ENCODE measurements at places on chromosomes 5 and 9. TPM values are rescaled to one million over a fixed set of nuclear protein-coding genes. Genes with fewer than 3 reads are reported as not detected.

Gene MEIKIN
- total RNA-seq = not detected

Gene BTNL9
- total RNA-seq = under 0.01 TPM

- DNase-seq = no peak
Measured at GRCh38 chr5:141632650-141633049, 4.0 kb downstream of the HDAC3 start.

- DNase-seq = no peak
Measured at GRCh38 chr9:98927724-98928123, 16.0 kb upstream of the COL15A1 start.

DNA sequence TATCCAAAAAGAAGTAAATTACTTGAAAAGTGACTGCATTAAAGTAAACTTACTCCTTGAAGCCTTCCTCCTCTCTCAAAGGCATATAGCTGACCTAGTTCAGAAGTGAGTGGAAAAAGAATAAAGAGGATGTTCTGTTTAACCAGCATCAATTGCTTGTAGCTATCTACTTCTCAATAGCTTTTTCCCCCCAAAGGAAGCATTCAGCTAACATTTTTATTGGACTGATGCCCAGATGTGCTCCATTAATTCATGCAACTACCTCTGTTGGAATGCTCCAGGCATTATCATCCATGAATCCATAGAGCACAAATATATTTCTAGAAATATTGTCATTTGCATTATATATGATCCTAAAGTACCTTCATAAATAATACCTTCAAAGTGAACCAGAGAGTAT, 132.8 kb downstream of the RASEF start:
- no peak for DNase-seq

GRCh38 chr5:23994581-23995370, 487.4 kb downstream of the PRDM9 start:
- no peak for DNase-seq

DNA sequence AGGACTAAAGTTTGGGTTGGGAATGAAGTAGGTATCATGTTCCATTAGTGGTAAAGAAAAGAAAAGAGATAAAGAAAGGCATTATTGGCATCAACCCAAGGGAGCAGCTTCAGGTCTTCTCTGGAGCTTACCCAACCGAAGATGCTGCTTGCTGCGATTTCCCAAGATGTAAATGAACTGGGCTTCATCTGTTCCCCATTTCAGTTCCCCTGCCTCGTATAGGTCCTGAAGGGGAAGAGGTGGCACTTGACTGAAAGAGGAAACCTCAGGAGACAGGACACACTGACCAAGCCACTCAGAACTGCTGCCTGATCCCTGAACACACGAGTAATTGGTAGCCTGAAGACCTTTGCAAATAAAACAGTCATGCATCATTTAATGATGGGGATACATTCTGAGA, 24.6 kb downstream of the ANXA6 start:
- no peak for DNase-seq

DNA sequence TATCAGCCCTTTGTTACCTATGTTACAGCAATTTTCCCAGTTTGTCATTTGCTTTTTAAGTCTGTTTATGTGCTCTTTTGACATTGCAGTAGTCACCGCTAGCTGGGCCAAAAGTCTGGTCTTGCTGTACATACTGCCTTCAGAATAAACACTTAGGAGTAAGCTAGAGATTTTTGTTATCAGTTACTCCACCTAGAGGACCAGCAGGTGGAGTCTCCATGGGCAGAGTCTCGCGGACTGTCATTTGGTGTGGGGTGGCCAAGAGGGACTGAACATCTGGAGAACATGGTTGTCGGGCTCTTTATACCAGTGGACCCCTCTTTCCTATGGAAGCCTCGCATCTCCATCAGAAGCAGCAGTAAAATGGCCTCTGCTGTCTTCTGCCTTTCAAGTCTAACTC, 10.8 kb upstream of the MGAT1 start:
- DNase-seq = no peak

DNA sequence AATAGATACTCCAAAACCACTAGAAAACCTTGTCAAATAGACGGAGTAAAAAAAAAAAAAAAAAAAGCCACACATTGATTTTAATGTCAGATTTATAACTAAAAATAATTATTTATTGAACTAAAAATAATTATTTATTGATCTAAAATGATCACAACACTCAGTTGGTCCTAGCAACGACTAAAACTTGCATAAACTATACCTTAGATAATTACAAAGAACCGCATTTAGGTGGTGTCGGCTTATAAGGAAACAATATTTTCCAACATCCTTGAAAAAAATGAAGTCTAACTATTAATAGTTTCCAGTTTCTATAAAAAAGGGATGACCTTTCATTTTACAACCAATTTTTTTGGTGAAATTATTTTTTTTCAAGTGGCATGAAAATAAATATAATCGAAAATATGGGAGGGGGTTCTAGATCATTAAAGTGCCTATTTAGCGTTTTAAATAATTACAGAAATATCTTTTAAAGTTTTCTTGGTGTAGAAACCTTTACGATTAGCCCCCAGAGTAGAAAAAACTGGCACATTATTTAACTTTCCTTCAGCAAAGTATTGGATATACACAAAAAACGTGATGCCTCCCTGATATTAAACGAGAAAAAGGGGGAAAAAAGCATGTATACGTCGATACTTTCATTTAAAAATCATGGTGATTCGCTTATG, 3.7 kb downstream of the ARRDC3 start:
- DNase-seq = no peak

All from dermis microvascular lymphatic vessel endothelial cell (primary cell).